ENCODE measurements at places on chromosomes 13 and 19.

GRCh38 chr19:46489445-46490272, 6.0 kb downstream of the PNMA8B start:
- DNase-seq, result no peak

DNA sequence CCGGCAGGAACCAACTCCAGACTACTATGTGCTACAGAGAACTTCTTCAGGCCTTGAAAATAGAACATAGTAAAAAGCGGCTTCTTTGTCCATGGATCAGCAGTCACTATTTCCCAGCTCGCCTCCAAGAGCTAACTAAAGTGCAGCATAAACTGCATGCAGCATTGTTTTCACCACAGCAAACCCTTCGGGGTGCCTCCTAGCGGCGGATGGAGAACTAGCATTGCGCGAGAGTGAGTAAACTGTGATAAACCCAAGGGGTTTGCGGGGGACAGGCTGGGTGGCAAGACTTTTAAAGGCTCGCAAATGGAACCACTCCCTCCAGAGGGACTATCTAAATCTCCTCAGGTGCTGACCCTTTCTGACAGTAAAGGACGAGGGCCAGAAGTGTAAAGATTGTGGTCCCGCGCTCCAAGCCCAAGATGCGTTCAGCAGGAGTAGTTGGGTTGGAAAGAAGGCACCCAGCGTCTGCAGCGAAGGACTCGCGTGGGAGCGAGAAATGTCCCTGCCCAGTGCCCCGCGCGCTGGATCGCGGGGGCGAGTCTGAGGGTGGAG, 21.5 kb upstream of the SGCG start:
- no peak for DNase-seq

- DNase-seq, result no peak
These were observed 6.6 kb upstream of the NRTN start for GRCh38 chr19:5798244-5798643.

- DNase-seq, result peak; percentile 5
These were observed 107.0 kb downstream of the KL start for GRCh38 chr13:33123066-33123859.

DNA sequence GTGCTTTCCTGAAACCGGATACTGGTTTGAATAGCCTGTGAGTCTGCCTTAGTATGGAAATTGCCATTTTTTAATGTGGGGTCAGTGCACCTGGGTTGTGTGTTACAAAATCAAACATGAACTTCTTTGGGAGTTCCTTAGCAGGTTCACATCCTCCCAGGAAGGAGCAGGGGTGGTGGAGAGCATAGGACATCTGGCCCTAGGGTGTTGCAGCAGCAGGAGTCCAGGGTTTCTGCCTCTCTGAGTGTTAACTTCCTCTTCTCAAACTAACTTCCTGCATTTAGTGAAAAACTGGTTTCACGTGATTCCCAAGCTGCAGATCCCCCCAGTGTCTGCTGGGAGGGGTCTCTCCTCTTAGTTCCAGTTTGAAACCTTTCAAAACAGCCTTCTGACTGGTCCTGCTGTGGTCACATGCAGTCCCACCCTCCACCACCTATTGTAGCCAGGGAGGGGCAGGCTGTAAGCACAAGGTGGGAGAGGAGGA, 7.2 kb downstream of the RNASEH2B start:
- peak; percentile 97 for DNase-seq

DNA sequence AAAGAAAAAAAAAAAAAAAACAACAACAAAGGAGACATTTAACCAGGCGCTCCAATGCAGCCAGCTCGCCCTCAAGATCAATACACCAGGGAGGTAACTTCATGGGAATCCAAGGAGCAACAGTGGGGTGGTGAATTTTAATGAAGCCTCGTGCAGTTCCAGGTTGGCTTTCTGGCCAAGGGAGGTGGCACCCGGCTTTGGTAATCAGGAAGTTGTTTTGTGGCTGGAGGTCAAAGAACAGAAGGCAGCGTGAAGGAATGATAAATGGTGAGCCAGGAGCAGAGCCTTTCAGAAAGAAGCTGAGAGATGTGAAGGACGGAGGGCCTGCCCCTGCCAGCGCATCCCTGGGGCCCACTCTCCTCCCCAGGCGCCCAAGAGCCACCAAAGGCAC, 188.2 kb upstream of the TSC22D1 start:
- DNase-seq, result no peak

DNA sequence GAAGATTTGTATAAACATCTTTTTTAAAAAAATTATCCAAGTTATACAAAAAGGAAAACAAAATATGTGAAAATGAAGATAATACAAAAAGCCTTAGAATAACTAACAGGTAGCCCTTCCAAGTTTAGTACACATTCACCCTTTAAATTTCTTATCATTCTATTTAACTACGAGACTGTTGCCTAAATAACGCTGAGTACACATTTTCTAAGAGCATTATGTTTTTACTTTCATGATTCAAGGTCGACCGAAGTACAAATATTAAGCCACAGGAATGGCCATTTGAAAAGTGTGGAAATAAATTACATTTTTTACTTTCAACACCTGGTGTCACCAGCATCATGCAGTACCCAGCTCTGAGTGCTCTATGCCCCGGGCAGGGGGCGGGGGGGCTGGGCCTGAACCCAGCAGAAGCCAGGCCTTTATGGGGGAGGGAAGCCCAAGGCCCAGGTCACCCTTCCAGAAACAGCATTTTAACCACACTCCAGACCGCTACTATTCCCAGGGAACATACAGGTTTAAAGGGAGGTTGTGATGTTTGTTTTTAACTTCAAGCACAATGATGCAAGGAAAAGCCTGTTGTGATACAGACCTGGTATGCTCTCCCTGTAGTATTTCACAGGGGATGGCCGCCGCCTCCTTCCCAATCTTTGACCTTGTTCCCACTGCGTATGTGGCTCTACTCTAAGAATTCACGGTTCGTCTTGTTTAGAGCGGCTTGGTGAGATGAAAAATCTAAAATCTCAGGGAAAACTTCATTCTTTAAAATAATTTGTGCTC, 24.0 kb downstream of the GGACT start:
- DNase-seq, result no peak

GRCh38 chr19:14821937-14822336, 13.0 kb downstream of the OR7A5 start:
- peak; percentile 42 for DNase-seq

DNA sequence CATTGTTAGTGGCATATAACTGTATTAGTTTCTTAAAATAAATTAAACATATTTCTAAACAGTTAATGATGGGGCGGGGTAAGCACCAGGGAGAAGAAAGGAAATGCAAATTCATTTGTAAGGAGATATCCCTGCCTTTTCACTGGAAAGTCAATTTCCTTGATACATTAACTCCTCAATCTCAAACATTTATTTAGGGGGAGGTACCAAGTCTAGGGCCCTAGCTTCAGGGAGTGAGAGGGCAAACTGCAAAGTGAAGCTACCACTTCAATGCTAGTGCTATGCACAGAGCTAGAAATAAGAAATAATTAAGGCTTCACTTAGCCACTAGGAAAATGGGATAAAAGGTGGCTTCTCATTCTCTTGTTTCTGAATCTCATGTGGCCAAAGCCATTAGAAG, 115.3 kb upstream of the FNDC3A start:
- no peak for DNase-seq

DNA sequence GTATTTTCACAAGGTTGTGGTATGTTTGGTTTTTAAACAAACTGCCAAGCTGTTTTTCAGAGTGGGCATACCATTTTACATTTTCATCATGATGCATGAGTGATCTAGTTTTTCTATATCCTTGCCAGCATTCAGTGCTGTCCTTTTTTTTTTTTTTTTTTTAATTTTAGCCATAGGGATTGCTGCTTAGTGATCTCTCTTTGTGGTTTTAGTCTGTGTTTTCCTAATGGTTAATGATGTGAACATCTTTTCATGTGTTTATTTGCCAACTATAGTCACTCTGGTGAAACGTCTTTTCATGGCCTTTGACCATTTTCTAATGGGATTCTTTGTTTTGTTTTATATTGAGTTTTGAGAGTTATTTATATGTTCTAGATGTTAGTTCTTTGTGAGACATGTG, 59.7 kb downstream of the SHISA2 start:
- no peak for DNase-seq

DNA sequence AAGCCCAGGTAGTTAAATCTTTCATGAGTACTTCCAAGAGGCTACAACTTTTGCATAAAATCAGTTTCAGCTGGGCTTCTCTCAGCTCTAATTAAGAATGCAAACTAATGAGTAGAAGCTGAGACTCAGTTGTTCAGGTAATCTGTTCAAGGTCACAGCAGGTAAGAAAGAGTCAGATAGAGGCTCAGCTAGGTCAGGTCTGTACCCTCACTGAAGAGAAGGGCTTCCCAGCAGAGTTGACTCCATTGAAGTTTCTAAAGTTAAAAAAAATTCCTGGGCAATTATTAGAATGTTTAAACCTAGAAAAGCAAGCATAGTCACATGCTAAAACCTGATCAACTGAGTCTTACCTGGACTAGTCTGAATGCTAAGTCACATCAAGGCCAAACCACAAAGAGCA, 42.1 kb downstream of the ESD start:
- DNase-seq, result no peak

DNA sequence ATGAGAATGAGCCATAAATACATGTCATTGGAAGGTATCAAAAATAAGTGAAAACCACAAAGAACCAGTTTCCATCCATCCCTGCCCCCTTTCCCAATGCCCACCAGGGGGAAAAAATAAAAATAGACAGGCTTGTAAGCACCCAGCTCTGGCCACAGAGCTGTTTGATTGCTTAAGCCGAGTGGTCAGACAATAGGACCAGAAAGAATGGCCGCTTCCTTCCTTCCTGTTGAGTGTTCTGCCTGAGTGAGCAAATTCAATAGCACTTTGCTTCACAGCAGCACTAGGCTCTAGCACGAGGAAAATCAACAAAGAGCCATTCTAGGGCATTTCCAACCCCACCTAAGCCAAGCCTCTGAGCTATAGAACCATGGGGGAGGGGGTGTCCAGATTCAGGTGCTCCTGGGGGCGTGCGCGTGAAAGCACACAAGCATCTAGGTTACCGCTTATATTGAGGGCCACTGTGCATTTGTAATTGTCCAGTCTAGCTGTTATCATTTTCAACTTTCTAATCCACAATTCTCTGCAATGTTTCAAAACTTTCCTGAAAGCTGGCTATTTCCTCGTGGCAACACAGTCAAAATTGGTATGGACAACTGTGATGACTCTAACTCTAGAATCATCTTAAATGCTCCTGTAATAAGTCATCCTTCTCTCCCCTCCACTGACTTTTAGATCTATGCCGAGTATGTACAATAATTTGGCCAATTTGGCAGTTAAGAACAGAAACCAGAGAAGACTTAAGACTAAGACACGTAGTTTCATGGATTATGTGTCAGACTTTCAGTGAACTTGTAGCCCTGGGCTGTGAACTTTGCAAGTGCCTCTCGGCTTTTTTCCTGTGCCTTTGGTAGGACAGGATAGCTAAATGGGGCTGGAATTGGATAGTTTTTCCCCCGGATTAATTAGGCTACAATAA, 64.3 kb downstream of the SPRY2 start:
- peak; percentile 95 for DNase-seq

DNA sequence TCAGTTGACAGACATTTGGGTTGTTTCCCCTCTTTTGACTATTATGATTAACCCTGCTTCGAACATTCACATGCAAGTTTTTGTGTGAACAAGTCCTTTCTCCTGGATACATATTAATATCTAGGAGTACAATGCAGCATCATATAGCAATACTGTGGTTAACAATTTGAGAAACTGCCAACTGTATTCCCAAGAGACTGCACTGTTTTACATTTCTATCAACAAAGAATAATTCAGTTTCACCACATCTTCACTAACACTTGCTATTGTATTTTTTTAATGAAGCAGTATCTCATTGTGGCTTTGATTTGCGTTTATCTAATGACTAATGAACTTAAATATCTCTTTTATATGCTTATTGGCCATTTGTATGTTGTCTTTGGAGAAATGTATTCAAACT, 184.6 kb upstream of the NBEA start:
- no peak for DNase-seq

GRCh38 chr13:91894316-91894715, 495.9 kb downstream of the GPC5 start:
- no peak for DNase-seq

DNA sequence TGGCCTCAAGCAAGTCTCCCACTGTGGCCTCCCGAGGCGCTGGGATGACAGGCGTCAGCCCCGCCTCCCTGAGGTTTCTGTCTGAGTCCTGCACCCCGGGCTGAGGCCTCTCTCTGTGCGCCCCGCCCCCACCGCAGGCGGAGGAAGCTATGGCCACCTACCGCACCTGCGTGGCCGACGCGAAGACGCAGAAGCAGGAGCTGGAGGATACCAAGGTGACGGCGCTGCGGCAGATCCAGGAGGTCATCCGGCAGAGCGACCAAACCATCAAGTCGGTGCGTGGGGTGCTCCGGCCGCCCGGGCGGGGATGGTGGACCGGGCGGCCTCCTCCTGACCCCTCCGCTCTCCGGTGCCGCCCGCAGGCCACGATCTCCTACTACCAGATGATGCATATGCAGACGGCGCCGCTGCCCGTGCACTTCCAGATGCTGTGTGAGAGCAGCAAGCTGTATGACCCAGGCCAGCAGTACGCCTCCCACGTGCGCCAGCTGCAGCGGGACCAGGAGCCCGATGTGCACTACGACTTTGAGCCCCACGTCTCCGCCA, 12.7 kb downstream of the ARHGAP45 start:
- DNase-seq, result no peak

DNA sequence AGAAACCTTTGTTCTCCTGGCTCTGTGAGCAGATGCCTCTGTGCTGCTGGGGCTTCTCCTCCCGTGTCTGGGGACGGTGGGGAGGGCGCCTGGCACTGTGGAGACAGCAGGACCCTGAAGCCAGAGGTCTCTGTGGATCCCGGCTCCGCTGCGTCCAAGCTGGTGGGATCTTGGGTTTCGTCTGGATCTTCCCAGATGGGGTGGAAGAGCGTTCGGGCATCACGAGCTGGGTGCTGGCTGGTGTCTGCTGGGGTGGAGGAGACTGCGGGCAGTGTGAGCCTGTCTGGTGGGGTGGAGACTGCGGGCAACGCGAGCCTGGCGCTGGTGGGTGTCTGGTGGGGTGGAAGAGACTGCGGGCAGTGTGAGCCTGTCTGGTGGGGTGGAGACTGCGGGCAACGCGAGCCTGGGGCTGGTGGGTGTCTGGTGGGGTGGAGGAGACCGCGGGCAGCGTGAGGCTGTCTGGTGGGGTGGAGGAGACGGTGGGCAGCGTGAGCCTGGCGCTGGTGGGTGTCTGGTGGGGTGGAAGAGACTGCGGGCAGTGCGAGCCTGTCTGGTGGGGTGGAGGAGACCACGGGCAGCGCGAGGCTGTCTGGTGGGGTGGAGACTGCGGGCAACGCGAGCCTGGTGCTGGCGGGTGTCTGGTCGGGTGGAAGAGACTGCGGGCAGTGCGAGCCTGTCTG, 5.6 kb downstream of the TEX29 start:
- no peak for DNase-seq

GRCh38 chr13:111865046-111865445, 201.9 kb upstream of the SOX1 start:
- DNase-seq, result no peak

- no peak for DNase-seq
These were observed 270.8 kb downstream of the SPRY2 start for GRCh38 chr13:80070024-80070703.

DNA sequence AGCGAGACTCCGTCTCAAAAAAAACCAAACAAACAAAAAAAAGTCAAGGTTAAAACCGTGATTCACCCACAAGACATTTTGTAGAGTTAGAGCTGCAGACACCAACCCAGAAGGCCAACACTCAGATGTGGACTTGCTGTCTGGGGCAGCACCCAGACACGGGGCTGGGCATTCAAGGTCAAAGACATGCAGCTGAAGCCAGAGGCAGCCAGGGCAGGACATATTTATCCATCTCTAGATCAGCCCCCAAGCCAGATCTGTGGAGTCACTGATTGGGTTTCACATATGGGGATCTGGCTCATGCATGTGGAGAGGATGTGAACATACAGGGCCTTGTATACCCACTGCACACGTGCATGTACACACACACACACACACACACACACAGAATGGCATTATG, 3.6 kb downstream of the KLK15 start:
- no peak for DNase-seq

- no peak for DNase-seq
These were observed 393.7 kb downstream of the FOXO1 start for GRCh38 chr13:40272776-40273139.
